Mesenchymal stem cell (in vitro differentiated cells and primary cell): ENCODE measurements at places on chromosomes 16 and 17.

DNA sequence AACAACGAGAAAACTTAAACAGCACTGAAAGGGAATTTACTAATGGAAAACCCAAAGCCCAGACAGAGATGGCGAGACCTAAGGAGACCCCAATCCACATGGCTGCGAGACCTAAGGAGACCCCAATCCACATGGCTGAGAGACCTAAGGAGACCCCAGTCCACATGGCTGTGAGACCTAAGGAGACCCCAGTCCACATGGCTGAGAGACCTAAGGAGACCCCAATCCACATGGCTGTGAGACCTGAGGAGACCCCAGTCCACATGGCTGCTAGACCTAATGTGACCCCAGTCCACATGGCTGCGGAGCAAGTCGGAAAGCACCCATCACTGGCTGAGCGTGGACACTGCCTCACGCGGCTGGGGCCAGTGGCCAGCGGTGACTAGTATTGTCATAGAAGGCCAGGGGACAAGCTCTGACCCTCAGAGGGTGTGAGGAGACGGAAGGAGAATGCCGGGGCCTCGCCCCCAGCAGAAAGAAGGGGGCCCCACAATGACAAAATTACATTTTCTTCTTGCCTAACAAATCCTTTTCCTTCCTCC is 241.8 kb downstream of the C16orf95 start:
- peaks cover 21% of the 10 kb centered on the region for H3K27me3 ChIP-seq
- peaks cover 2% of the 10 kb centered on the region for H3K36me3 ChIP-seq
- H3K4me1 ChIP-seq, result peaks cover 14% of the 10 kb centered on the region

- H3K4me3 ChIP-seq, result no peak overlapping the region
- no peak for DNase-seq
- no peaks in the 10 kb centered on the region for H3K36me3 ChIP-seq
- H3K27me3 ChIP-seq, result no peaks in the 10 kb centered on the region
These were observed 86.9 kb upstream of the ZNF469 start for GRCh38 chr16:88295671-88296436.

DNA sequence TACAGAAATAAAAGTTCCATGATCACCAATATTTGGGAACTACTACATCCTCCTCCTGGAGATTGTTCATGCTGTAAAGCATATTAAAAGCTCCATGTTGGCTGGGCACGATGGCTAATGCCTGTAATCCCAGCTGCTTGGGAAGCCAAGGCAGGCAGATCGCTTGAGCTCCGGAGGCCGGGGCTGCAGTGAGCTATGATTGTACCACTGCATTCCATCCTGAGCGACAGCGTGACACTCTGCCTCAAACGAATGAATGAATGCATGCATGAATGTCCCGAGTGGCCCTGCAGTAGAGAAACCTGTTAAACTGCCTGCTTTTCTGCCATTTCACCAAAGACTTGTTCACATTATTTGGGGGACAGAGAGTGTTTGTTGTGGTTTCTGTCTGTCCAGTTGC is 15.0 kb downstream of the CNEP1R1 start:
- DNase-seq, result no peak
- H3K27ac ChIP-seq, result no peak overlapping the region
- no peaks in the 10 kb centered on the region for H3K27me3 ChIP-seq
- H3K4me1 ChIP-seq, result no peaks in the 10 kb centered on the region
- H3K36me3 ChIP-seq, result peaks cover 22% of the 10 kb centered on the region

GRCh38 chr16:65655802-65656201 is 533.9 kb upstream of the CDH11 start:
- H3K27me3 ChIP-seq, result no peaks in the 10 kb centered on the region
- H3K4me3 ChIP-seq, result no peak overlapping the region
- no peak for DNase-seq
- H3K4me1 ChIP-seq, result no peaks in the 10 kb centered on the region
- no peaks in the 10 kb centered on the region for H3K36me3 ChIP-seq

DNA sequence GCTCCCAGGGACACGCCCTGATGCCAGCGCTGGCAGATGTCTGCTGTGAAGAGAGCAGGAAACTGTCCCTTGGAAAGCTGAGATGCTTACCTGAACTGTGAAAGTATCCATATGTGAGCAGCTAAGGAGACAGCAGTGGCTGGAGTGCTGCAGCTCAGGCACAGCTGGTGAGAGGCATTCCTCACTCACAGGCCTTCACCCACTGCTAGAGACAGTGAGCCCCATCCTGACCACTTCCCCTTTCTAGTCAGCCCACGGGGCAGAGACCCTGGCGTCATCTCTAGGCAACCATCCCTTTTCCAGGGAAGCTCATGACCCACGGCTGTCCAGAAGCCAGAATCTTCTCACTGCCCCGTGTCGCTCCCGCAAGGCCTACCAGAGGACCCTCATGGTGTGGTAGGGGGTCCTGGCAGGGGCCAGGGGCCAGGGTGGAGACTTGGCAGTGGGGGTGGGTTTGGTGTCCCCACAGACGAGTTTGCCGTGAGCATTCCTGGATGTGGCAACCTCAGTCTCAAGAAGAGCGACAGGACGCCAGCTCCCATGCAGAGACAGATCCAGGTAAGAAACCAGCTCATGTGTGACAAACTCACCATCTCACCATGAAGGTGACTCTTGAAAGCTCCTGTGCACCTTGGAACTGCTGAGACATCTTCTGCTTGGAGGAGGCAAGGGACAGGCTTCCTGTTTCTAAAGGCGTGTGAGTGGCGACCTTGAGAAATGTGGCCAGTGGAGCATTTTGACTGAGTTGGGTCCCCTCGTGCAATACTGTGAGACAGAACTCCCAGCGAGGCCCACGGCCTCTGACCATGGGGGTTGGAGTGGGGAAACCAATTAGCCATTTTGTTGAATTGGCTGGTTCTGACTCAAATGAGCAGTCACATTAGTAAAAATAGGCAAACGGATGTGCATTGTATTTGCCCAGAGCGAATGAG is at the start of gene SCIMP:
SCIMP (minus strand) TSS at position 216 of the 932 bp plus-strand sequence; CDS start at position 111, 105 bp downstream.
- no peak within 1 kb of the TSS for H3K4me3 ChIP-seq
- no peaks in the 10 kb centered on the region for H3K4me1 ChIP-seq
- H3K36me3 ChIP-seq, result peaks cover 5% of the 10 kb centered on the region
- DNase-seq, result no peak
- no peak within 1 kb of the TSS for H3K27ac ChIP-seq
